Kidney tubule cell (primary cell): ENCODE measurements at places on chromosomes 3 and 15.

DNA sequence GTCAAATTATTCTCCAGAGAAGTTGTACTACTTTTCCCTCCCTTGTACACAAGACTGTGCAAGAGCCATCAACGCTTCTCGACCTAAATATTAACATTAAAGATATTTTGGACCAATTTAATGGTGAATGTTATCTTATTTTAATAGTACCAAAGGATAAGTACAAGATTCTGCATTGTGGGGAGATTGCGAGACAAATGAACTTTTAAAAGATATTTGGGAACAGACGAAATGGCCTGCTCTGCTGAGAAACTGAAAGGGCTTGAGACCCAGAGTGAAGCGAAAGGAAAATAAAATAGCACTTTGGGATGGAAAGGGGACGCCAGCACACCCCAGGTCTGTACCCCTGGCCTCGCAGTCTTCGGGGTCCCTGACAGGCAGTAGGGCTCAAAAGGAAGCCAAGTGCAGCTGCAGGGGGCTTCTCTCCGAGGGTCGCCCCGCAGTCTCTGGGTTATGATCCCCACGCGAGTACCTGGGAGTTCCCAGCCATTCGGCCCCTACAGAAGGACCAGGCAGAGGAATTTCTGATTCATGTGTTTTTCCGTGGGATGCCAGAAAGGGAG is 97.6 kb upstream of the VGLL3 start:
- DNase-seq = no peak

DNA sequence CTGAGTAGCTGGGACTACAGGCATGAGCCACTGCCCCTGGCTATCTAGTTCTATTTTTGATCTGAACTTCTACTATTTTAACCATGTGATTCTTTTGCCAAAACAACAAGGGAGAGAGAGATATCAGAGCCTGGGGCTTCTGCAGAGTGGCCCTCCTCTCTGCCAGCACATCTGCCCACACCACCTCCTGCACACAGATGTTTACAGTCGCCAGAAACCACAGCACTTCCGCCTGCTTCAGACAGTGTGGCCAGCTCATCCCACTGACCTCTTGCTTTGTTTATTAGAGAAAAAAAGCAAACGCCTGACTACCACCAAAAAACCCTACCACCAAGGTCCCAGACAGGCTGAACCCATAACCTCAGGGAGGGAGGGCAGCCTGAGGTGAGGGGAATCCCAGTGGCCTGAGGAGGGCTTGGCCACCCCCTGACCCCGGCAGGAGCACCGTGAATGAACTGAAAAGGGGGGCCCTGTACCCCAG is 85.9 kb upstream of the ABHD2 start:
- DNase-seq = peak; percentile 26

DNA sequence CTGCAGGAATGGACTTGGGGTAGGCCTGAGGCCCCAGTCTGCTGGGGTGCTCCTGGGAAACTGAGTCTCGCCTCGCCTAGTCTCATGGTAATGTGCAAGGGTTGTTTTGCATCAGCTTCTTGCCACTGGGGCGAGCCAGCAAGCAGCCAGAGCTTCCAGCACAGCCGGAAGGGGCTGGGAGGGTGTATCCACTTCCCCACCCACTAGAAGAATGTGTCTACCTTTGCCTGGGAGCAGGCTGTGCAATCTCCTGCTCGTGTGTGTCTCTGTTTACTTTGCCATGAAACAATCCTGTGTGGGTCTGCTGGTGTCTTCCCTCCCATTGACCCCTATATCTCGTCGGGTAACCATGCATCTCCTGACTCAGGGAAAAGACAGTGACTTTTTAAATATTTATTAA is 21.8 kb upstream of the ERICH6 start:
- DNase-seq = no peak

DNA sequence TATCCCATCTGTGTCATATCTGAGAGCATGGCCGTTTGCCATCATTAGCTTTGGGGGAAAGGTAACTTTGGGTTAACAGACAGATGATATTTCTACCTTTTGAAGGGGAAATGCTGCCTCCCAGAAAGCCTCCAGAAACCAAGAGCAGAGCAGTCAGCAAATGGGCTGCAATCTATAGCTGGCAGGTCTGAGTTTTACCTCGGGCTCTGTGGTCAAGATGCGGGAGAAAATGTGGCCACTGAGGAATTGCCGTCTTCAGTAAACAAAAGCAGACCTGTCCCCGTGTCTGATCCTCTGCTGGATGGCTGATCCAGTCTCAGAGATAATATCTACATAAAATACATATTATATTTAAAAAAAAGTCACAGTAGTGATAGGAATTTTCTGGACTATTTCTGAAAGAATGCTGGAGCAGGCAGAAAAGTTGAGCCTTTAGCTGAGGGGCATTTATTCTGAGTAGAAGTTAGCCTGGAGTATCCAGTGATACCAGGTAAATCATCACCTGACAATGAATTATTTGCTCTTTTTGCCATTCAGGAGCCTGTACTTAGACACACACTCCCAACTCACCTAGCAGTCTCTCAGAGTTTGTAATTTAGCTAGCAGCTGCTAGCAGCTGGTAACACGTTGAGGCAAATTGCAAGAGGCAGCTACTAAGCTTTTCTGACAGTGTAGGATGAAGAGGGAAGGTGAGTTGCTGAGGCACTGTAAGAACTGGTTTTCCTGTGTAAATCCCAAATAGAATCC is 285.3 kb upstream of the RARB start:
- no peak for DNase-seq

DNA sequence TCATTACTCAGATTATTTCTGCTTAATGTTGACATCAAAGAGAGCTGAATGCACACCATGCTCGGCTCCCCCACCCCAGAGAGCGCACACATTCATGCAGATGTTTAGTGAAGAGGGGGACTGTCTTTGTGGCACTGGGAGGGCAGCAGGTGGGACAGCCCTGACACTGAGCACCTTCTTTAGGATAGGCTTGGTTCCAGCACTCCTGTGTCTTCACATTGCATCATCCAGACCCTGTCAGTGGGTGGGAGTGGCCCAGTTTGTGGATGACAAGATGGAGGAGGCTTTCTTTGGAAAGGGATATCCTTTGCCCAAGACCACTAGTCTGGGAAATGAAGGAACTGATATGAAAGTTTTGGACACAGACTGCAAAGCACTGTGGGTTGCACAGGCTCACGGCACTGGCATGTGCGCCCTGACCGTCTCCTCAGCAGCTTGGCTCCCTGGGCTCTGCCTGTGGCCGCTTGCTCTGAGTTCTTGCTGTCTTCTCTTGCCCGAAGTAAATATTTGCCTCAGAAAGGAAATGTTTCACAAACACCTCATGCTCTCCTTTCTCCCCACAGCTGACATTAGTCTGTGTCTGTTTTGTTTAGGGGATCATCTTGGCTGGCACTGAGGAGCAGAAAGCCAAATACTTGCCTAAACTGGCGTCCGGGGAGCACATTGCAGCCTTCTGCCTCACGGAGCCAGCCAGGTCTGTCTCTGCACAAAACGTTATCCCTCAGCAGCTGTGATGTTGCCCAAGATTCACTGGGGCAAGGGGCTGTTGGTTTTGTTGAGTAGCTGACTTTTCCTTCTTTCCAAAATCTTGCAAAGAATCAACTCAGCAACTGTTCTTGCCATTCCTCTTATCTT is 16.6 kb downstream of the ACAD9 start:
- DNase-seq = no peak

- DNase-seq = peak; percentile 46
These were observed 53.2 kb downstream of the FBN1 start for GRCh38 chr15:48592221-48592731.

DNA sequence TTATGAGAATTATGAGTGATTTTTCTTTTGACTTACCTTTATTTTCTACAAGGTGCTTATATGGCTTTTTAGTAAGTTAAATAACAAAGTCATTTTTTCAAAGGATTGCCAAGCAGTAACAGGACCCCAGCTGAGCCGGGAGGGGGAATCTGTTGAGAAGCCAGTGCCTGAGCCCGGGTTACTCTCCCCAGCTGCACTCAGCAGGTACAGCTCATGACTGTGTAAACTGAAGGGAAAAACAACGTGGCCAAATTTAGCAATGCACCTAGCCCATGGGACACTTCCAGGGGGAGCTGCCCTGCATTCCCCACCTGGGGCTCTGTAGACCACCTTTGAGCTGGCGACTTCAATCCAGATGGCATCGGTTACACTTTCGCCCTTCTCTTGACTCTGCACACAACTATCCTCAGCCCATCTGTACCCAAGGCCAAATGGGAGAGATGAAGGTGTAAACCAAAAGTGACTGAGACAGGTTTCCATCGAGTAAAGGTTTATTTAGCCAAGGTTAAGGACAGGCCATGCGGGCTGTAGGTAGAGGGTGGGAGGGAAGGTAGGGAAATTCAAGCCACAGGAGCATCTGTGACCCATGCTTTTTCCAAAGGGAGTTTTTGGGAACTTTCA is 18.2 kb upstream of the HCN4 start:
- no peak for DNase-seq

DNA sequence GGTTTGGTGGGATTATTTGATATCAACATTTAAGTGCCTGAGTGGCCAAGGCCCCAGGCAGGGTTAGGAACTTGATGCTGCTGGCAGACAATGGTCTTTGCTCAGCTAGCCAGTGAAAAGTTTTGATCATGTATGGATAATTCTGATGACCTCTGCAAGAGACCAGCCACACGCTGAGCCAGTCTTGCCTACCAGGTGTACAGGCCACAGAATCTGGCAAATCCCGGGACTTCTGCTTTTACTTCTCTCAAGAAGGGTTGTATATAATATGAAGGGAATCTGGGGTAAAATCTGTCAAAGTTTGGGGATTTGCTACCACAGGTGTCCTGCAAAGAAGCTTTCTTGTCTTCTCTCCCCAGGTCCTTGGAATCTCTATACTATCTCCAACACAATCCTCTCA is 331.4 kb upstream of the GOLIM4 start:
- DNase-seq = no peak

DNA sequence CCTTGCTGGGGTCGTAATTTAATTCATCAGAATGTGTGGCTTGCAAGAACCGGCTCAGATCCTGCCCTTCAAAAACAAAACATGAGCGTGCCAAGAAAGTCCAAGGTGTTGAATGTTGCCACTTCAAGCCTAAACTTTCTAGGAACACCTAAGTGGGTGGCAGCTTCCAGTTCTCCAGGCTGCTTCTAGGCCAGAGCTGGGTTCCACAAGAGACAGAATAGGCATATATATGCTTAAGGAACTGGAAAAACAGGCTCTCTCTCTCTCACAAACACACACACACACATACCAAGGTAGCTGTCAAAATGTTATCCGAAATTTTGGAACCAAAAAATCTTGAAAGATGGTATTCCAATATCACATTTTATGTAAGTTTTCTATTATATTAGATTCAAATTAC is 890 bp upstream of the ADIPOQ start:
- no peak for DNase-seq

DNA sequence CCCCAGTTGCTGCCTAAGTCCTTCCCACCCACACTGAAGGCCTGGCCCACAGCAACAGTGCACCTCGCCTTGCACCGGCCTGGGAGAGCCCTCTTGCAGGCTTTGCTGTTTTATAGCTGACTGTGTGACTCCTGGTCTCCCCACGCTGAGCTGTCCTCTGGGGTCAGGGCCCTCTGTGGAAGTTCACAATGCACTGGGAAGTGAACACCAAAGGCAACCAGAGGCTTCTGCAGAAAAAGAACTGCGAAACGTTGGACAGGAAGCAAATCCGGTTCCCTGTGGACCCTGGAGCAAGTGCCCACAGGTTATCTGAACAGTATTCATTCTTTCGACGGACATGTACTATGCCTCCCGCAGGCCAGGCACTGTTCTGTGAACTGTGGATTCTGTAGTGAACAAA is 737 bp upstream of the EPHB1 start:
- no peak for DNase-seq

- no peak for DNase-seq
These were observed 31.0 kb downstream of the ZNF589 start for GRCh38 chr3:48271763-48272498.

DNA sequence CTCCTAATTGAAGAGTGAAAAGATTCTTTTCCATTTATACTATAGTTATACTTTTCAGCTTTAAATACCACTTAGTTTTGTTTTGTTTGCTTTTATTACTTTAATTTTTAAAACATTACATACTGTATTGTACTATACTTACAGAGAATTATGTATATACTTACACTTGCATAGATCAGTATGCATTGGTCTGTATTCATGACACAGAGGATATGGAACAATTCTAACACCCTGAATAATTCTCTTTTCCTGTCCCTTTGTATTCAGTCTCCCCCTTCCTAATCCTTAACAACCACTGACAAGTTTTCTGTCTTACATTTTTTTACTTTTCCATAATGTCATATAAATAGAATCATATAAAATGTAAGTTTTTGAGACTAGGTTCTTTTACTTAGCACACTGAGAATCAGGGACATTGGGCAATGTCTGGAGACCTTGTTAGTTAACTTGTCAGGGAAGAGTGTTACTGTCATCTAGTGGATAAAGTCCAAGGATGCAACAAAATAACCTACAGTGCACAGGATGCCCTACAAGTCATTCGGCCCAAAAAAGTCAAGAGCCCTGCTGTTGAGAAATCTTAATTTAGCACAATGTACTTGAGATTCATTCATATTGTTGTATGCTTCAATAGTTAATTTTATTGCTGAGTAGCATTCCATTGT is 95.7 kb upstream of the MCTP2 start:
- no peak for DNase-seq

GRCh38 chr15:99016680-99017321 is 9.2 kb upstream of the PGPEP1L start:
- peak; percentile 50 for DNase-seq

GRCh38 chr15:72735111-72735510 is 48.4 kb downstream of the ADPGK start:
- DNase-seq = no peak

- DNase-seq = no peak
These were observed 72.2 kb downstream of the NR1D2 start for GRCh38 chr3:24017305-24017704.

DNA sequence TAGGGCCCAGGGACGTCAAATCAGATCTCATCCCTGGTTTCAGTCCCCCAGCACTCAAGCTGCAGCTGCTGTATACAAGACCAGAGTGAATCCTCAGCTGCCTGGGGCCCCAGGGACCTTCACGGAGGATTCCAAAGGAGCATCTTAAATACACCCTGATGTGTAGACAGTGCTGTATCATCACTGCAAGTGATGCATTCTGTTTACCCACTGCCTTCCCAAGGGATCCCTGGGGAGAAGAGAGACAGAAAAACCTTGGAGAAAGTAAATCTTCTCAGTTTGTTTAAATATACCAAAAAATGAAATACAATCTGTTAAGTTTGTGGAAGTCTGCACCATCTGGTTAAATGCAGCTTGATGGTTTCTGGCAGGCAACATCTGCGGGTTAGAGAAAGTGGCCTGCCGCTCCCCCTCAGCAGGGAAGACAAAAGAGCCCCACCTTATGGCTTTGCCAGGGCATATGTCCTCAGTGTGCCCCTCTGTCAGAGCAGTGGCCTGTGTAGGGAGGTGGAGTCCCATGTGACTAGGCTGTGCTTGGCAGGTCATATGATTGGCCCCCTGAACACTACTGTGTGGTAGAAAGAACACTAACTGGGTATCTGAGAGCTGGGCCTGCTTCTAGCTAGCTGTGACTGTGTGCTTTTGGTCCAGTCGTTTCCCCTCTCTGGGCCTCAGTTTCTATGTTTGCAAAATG is 222.2 kb upstream of the TRIM42 start:
- no peak for DNase-seq

- no peak for DNase-seq
These were observed 118.1 kb downstream of the C3orf38 start for GRCh38 chr3:88267847-88268246.
